ENCODE measurements at places on chromosomes 11 and 22. TPM values are rescaled to one million over a fixed set of nuclear protein-coding genes. Genes with fewer than 3 reads are reported as not detected.

DNA sequence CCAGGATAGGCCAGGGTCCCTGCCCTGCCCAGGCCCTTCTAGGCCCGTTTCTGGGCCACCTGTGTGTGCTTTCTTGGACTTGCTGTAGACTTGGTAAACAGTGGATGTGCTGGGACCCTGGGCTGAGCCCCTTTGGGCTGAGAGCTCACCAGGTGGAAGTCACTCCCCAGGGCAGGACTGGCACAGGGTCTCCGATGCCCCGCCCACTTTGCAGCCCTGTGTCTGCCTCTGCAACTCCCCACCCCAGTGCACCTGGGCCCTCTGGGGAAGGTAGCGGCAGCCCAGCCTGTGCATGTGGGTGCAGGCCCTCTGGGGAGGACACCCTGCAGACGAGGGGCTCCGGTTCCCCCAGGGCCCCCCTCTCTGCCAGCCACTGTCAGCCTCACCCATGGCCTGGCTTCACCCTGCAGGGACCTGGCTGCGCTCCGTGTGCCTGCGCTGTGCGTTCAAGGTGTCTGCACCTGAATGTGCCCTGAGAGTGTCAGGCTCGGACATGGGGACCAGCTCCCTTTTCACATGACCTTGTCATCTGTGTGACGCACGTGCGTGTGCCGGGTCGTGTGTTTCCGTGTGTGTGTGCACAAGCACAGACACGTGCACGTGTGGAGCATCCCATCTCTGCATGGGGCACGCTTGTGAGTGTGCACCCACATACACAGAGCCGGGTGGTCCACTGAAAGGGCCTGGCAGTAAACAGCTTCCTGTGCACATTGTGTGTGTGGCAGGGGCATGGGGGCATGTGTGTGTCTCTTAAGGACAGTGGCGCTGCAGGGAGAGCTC lies 118.5 kb downstream of the KCNQ1OT1 start:
- no peak for DNase-seq

- DNase-seq, result no peak
Observed at GRCh38 chr11:1622086-1622485, at the start of gene KRTAP5-4. TSS of gene KRTAP5-4 (minus strand) at chr11:1622138. CDS start at chr11:1622093, 45 bp downstream.

DNA sequence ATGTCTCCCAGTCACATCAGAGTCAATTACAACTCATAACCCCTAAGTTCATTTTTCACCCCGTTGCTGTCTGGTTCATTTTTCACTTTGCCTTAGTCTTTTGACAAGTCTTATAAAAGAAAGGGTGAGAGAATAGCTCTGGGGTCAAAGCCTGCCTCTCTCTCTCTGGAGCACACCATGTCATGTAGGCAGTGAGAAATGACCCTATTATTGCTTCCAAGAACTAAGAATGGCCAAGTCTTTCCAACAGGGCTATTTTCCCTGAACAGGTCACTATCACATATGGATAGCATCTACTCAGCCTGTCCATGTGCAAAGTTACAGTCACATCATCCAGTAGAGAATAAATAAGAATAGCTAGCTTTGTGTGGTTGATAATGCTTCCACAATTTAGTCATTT lies 655.5 kb upstream of the LRRC4C start:
- no peak for DNase-seq

DNA sequence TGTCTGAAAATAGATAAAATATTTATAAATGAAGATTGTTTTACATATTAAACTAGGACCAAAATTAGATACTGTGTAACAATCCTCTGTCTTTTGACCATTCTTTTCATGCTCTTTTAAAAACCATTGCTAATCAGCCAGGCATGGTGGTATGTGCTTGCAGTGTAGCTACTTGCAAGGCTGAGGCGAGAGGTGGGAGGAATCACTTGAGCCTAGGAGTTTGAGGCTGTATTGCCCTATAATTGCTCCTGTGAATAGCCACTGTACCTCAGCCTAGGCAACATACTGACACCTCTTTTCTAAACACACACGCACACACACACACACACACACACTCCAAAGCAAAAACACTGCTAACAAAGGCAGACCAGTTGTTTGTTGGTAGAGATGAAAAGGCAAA lies 259.2 kb downstream of the JRKL start:
- no peak for DNase-seq

DNA sequence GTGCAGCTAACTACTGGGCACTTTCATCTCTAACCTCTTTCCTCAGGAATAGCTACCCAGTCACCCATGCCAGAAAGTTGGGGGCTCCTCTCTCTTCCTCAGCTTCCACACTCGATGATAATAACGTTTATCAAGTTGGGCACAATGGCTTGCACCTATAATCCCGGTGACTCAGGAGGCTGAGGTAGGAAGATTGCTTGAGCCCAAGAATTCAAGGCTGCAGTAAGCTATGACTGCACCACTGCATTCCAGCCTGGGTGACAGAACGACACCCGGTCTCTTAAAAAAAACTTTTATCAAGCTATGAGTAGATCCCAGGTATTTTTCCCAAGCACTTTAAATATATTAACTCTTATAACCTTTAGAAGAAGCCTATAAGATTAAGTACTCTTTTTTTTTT lies 2.0 kb downstream of the SF3A1 start:
- no peak for DNase-seq

DNA sequence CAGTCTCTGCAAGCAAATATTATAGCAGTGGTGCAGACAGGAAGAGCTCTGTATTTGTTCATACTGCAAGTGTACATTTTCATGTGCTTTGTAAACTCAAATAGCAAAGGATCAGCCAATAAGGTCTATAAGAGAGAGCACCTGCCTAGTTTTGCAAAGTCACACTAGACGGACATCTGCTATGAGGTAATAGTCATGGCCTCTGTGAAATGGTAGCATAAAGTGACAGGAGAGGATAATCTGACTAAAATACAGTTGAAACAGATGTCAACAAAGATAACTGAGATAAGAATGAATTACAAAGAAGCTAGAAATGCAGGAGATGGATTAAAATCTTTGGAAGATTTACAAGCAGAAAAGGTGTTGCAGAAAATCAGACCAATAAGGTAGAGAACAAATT lies 70.6 kb upstream of the SPON1 start:
- DNase-seq, result no peak

GRCh38 chr11:125532668-125533067 lies 36.6 kb upstream of the FEZ1 start:
- no peak for DNase-seq

GRCh38 chr11:111183706-111184105 lies 61.8 kb upstream of the POU2AF2 start:
- no peak for DNase-seq

DNA sequence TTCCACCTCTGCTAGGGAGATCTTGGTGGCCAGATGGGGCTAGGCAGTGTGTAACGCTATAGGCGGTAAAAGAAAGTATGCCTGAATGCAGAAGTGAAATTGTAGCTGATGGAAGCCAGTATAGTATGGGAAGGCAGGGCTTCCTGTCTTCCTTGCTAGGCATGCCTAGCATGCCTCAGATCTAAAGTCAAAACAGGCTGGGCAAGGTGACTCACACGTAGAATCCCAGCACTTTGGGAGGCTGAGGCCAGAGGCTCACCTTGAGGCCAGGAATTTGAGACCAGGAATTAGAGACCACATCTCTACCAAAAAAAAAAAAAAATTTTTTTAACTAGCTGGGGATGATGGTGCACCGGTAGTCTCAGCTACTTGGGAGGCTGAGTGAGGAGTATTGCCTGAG lies 281.7 kb upstream of the MTNR1B start:
- DNase-seq, result no peak

DNA sequence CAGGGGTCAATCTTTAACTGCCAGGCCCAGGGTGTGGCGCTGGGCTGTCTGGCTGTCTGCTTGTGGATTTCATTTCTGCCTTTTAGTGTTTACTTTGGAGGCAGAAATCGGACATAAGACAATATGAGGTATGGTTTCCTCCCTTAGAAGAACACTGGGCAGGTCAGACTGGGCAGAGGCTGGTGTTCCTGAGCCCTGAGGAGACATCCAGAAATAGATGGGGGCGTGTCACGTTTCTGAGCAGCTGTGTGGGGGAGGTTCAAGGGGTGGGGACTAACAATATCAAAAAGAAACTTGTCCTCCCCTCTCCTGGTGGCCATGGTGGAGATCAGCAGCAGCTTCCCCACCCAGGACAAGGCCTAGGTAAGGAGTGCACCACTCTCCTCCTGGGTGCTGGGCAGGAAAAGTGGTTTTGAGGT lies at the start of gene ART1:
Gene ART1, plus strand, starts transcription at position 312 of the 419 bp plus-strand sequence. CDS start 14,086 bp downstream, outside the sequence.
- DNase-seq, result no peak

DNA sequence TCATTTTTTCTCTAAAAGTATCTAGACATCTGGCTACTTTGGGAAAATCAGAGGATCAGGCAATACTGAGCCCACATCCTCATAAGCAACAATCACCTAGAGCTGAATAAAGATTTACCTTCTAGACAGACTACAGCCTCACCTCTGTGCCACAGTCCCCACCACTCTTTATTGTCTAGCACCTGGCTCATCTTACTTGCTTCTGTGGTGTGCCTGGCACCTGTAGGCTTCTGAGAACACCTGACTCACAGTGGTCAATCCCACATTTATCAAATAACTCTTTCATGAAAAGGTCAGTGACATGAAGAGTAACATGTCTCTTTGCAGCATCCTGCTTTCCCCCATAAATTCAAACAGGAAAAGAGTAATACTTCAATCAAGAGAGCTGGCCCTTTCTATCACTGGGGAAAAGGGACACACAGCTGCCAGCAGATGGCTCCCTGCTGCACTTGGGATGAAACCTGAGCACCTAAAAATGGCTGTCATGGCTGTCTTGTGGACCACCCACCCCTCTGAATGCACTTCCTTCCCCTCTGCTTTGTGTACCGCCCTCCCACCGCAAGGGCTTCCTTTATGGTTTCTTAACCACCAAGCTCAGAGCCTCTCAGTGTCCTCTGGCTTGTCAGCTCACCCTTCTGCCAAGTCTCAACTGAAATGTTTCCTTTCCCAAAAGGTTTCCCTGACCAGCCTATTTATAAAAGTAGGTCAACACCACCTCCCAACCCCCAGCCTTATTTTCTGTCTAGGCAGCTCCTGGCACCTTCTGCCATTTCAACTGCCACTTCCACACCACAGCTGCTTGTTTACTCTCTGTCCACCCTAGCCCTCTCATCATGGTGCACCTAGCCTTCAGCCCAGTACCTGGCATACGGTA lies 9.3 kb downstream of the TFIP11 start:
- no peak for DNase-seq

DNA sequence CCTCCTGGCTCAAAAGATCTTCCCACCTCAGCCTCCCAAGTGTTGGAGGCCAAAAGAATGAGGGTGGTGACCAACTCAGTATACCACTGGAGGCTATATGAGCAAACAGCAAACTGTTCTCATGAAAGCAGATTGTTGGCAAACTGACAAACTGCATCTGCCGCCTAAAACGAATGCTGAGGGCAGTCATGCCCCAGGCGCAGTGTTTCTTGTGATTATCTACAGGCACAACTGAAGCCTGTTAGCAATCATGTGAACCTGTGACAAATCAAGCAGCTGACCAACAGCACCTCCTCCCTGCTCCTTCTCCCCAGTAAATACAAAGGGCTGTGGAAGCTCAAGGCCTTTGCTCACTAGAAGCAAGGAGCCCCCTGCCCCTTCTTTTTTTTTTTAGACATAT lies 47.8 kb downstream of the BTBD10 start:
- no peak for DNase-seq

DNA sequence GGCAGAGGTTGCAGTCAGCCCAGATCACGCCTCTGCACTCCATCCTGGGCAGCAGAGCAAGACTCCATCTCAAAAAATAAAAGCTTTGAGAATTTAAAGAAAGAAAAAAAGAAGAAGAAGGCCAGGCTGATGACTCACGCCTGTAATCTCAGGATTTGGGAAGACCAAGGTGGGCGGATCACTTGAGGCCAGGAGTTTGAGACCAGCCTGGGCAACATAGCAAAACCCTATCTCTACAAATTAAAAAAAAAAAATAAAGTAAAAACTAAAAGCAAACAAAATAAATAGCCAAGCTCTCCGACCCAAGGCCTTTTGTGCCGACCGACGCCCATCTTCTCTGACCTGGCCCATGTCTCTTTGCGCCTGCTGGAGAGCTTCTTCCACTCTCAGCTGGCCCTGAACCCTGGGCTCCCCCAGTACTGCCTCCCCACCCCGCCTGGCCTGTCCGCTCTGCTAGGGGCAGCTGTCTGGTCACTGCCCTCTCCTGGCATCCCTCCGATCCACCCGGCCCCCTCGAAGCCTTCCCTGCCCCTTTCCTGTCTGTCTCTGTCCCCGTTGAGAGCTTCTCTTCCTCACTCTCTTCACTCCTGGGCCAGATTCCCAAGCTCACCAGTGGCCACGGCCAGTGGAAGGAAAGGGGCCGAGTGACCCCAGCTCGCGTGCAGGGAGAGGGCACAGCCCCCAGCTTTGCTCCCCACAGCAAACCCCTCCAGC lies 4.8 kb upstream of the LSP1 start:
- no peak for DNase-seq

DNA sequence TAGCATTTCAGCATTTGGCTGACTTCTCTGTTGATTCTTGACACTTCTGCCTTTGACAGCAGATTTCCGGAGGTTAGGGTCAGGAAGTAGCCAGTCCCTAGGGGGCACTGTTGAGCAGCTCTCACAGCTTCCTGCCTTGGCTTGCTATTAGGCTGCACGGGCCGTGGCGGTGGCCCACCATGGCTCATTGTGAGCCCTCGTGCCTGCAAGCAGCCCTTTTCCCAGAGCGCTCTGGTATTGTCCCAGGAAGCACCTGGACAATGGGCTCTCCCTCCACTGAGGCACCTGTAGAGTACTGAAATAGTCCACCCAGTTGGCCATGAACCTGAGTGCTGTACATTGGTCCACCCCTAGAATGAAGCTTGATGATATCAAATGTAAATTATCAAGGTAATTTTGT lies 100.2 kb upstream of the GAL start:
- DNase-seq, result no peak

DNA sequence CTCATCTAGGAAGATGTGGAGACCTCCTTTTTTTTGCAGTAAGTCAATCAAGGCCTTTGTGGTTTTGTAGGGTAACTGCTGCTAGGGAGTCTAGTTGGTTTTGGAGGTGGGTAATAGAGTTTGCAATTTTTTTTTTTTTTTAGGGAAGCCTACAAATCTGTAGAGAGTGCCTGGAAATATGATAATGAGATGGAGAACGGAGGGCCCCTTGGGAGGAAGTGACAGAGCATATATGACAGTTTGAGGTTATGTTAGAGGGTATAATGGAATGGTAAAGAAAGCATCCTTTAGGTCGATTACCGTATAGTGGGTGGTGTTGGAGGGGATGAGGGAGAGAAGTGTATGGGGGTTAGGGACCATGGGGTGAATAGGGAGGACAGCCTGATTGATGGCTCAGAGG lies 98.3 kb downstream of the ELP4 start:
- no peak for DNase-seq

- DNase-seq, result no peak
Observed at GRCh38 chr11:127073621-127074020, 73.1 kb upstream of the KIRREL3 start.

- DNase-seq, result no peak
Observed at GRCh38 chr11:12505183-12505582, 127.8 kb downstream of the PARVA start.

Gene TRIM48
- not detected for polyA plus RNA-seq

Gene SPTBN2
- 0.21 TPM for polyA plus RNA-seq

Gene ENTHD1
- polyA plus RNA-seq, result not detected

Gene MS4A10
- polyA plus RNA-seq, result not detected

Gene INPPL1
- 79.8 TPM for polyA plus RNA-seq

Gene RASSF10
- polyA plus RNA-seq, result not detected

Gene CLDN5
- 0.05 TPM for polyA plus RNA-seq

Gene CLMP
- 251 TPM for polyA plus RNA-seq

Gene NAT10
- polyA plus RNA-seq, result 30.5 TPM

Gene SSTR3
- polyA plus RNA-seq, result 0.06 TPM

Gene NOL12
- 11.8 TPM for polyA plus RNA-seq

Gene CENPM
- polyA plus RNA-seq, result 5.1 TPM

Gene C11orf91
- not detected for polyA plus RNA-seq

All from AG04450 (cell line).